ENCODE measurements at places on chromosomes 16 and 17. TPM values are rescaled to one million over a fixed set of nuclear protein-coding genes. Genes with fewer than 3 reads are reported as not detected.

Gene ZNF652
- 18.2 TPM for total RNA-seq

Gene CCDC200
- not detected for total RNA-seq

Gene GPRC5C
- total RNA-seq = 210 TPM

Gene LMF1
- 13.5 TPM for total RNA-seq

Gene ZPBP2
- total RNA-seq = not detected

Gene CCDC182
- total RNA-seq = not detected

Gene TP53TG3
- not detected for total RNA-seq

Gene MPDU1
- 94.1 TPM for total RNA-seq

Gene TMEM235
- not detected for total RNA-seq

Gene ST6GALNAC1
- total RNA-seq = 4.1 TPM

GRCh38 chr17:7251661-7252175 is at the start of gene CTDNEP1:
Gene CTDNEP1 (minus strand): TSS chr17:7251734. CDS start chr17:7251296, 438 bp downstream.
- peaks cover 3% of the 10 kb centered on the region for H3K36me3 ChIP-seq
- peak; percentile 98 for DNase-seq
- peak within 1 kb of the TSS; percentile 96 for H3K27ac ChIP-seq
- H3K27me3 ChIP-seq = no peaks in the 10 kb centered on the region
- peaks cover 21% of the 10 kb centered on the region for H3K4me1 ChIP-seq

- no peaks in the 10 kb centered on the region for H3K36me3 ChIP-seq
- H3K4me1 ChIP-seq = no peaks in the 10 kb centered on the region
- DNase-seq = peak; percentile 28
- H3K27me3 ChIP-seq = no peaks in the 10 kb centered on the region
- H3K4me3 ChIP-seq = no peak overlapping the region
Measured at GRCh38 chr17:53193044-53193443, 629.7 kb upstream of the KIF2B start.

DNA sequence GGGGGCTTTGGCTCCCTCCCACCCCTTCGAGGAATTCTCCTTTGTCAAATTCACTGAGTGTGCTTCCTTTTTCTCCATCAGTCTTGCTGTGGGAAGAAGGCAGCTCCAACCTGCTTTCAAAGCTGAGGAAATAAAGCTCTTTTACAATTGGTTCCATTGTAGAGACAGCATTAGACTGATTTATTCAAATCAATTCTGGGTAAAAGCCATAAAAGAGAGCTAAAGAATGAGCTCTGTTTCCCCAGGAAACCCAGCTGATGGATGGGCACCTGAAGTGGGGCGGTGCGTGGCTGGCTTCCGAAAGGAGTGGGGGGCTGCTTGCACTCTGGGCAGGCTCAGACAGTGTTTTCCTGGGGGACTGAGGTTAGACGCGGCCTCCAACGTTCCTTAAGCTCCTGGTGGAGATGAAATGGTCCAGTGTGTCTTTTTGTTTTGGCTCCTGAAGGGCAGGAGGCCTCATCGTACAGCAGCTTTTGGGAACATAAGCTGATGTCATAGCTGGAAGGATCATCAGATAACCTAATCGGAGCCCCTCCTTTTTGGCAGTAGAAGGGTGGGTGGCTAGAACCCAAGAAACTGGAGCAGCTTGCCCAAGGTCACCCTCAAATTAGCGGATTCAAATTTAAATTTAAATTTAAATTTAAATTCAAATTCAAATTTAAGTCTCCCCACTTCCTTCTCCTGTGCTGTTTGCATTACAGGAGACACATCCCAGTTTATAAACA is 128.5 kb upstream of the EEF2KMT start:
- no peak overlapping the region for H3K4me3 ChIP-seq
- H3K27me3 ChIP-seq = no peaks in the 10 kb centered on the region
- no peaks in the 10 kb centered on the region for H3K4me1 ChIP-seq
- no peaks in the 10 kb centered on the region for H3K36me3 ChIP-seq

GRCh38 chr17:79977708-79978547 is 57.7 kb downstream of the TBC1D16 start:
- no peaks in the 10 kb centered on the region for H3K36me3 ChIP-seq
- no peak overlapping the region for H3K4me3 ChIP-seq
- DNase-seq = no peak
- no peaks in the 10 kb centered on the region for H3K4me1 ChIP-seq
- no peak overlapping the region for H3K27ac ChIP-seq

GRCh38 chr17:68302666-68303065 is 11.4 kb downstream of the ARSG start:
- peaks cover 6% of the 10 kb centered on the region for H3K4me1 ChIP-seq
- H3K4me3 ChIP-seq = no peak overlapping the region
- DNase-seq = no peak
- no peaks in the 10 kb centered on the region for H3K36me3 ChIP-seq
- no peak overlapping the region for H3K27ac ChIP-seq
- H3K27me3 ChIP-seq = no peaks in the 10 kb centered on the region

GRCh38 chr17:68497885-68498319 is 14.3 kb upstream of the PRKAR1A start:
- no peak for DNase-seq
- no peaks in the 10 kb centered on the region for H3K36me3 ChIP-seq
- H3K27ac ChIP-seq = no peak overlapping the region
- no peak overlapping the region for H3K4me3 ChIP-seq

- no peaks in the 10 kb centered on the region for H3K36me3 ChIP-seq
- peak; percentile 44 for DNase-seq
- peaks cover 29% of the 10 kb centered on the region for H3K4me1 ChIP-seq
- H3K4me3 ChIP-seq = no peak overlapping the region
Measured at GRCh38 chr17:55704401-55704800, 18.3 kb downstream of the TMEM100 start.

- H3K27ac ChIP-seq = no peak overlapping the region
- H3K4me1 ChIP-seq = no peaks in the 10 kb centered on the region
- DNase-seq = no peak
Measured at GRCh38 chr16:88473666-88474534, 20.8 kb downstream of the ZFPM1 start.

DNA sequence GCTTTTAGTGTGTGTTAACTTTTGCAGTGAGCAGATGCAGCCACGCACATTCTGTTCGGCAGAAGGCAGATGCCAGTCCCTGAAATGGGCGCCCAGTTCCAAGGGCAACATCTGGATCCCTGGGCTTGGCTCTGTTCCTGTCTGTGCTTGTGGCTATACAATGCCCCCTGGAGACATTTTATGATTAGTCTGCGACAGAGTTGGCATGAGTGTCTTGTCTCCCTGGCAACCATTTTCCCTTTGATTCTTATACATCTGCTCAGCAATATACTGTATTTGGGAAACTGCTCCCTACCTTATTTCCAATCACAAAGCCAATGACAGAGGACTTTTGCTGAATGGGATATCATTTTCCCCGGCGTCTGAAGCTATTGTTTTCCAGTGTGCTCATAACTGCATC is 1629.5 kb upstream of the GOT2 start:
- H3K4me3 ChIP-seq = no peak overlapping the region
- H3K27ac ChIP-seq = no peak overlapping the region
- no peak for DNase-seq
- H3K36me3 ChIP-seq = no peaks in the 10 kb centered on the region
- no peaks in the 10 kb centered on the region for H3K4me1 ChIP-seq

DNA sequence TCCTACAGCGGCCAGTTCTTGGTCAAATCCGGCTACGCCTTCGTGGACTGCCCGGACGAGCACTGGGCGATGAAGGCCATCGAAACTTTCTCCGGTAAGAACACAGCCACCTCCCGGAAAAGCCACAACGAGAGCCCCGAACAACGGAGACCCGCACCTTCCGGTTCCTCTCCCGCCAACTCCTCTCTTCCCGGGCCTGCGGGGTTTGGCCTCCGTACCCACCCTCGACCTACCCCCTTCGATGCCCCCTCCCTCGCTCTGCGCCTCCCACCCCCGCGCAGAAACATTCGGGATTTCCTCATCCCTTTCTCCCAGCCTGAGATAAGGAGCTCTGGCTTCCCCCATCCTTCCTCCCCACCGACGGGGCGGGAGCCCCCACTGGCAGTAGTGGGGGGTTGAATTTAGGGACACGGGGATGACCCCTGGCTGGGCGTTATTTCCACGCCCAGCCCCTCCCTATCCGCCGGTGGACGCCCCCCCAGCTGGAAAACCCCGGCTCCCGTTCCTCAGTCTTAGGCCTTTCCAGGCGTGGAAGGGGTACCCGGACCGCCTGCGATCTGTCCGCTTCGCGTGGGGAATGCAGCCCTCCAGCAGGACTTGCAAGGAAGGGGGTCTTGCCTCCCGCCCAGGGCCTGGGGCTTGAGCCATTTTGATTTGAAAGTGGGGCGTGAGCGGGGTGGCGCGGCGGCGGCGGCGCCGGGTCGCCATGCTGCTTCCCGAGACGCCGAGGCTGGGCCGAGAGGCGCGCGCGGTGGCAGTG is 822 bp downstream of the IGF2BP1 start:
- H3K4me1 ChIP-seq = no peaks in the 10 kb centered on the region
- peaks cover 95% of the 10 kb centered on the region for H3K27me3 ChIP-seq
- H3K4me3 ChIP-seq = no peak overlapping the region
- no peak overlapping the region for H3K27ac ChIP-seq
- DNase-seq = no peak
